ENCODE measurements at places on chromosomes 4 and X.

DNA sequence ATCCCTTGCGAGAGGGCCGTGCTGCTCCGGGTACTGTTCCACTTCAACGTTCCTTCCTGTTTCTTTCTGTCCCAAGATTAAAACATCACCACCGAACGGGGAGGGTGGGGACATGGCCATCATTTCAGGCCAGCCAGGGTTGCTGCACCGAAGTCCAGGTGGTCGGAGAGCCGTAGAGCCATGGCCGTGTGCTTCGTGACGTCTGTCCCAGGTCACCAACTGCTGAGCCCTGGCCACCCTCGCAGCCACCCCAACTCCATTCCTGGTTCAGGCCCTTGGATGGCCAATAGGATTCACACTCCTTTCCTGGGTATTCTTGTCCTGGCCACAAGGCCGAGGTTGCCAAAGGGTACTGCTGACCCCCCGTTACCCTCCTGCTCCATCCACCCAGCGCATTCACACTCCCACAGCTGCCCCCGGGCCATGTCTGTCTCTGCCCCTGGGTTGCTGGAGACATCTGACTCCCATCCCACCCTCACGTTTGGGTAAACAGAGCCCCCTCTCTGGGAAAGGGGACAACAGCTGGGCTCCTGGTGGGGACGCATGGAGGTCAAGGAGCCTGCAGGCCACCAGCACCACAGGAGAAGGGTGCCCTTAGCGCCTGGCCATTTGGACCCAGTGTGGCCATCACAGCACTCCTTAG is 103.2 kb downstream of the HMX1 start:
- no peak for DNase-seq

DNA sequence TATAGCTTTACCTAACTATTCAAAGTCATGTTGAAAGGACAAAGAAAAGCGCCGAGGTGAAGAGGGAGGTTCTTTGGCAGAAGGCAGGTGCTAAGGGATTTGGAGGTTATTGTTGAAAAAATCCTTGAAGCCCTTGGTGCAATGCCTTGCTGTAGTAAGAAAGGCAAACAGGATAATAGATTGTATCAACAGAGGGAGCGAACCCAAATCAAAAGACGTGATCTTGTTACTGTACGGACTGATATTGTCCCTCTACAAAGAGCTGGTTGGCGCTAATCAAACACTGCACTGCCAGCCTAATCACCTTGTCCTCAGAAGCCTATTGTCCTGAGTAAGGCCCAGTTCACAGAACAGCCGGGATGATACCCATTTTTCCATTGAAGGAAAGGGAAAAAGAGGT is 182.9 kb downstream of the ZIC3 start:
- DNase-seq: no peak

GRCh38 chr4:90181644-90182043 is 54.5 kb downstream of the CCSER1 start:
- no peak for DNase-seq

DNA sequence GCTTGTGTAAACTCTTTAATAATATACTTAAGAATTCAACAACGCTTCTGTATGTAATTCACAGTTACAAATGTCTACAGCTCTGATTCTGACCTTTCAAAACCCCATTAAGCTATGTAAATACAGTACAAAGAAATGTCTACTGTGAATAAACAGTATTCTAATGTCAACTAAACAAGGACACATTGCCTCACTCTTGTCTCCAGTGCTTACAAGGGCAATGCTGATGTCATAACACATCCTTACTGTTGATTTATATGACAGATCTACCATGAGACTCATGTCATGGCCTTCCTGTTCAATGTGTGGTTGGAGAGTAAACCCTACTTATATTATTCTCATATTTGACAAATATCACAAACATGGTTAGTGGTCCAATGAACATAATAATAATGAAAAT is 256.1 kb upstream of the ADGRL3 start:
- DNase-seq: no peak

DNA sequence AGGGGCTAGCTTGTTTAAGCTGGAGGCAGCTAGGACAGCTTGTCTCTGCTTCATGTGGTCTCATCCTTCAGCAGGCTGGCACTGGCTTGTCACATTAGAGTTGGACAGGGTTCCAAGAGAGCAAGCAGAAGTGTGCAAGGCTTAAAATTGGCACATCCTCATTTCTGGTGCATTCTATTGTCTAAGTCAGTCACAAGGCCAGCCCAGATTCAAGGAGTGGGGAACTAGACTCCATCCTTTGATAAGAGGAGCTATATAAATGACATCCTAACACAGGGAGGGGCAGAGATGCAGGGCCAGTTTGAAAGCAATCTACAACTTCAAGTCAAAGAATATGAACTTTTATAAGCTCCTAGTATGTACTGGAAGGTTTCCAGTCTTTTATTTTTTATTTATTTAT is 313.2 kb downstream of the PTTG2 start:
- no peak for DNase-seq

- peak; percentile 85 for DNase-seq
Measured at GRCh38 chr4:87038837-87039615, 104.2 kb downstream of the AFF1 start.

- DNase-seq: no peak
Measured at GRCh38 chrX:120485315-120485637, 16.2 kb upstream of the LAMP2 start.

GRCh38 chr4:108361886-108362285 is 193.2 kb upstream of the LEF1 start:
- no peak for DNase-seq

DNA sequence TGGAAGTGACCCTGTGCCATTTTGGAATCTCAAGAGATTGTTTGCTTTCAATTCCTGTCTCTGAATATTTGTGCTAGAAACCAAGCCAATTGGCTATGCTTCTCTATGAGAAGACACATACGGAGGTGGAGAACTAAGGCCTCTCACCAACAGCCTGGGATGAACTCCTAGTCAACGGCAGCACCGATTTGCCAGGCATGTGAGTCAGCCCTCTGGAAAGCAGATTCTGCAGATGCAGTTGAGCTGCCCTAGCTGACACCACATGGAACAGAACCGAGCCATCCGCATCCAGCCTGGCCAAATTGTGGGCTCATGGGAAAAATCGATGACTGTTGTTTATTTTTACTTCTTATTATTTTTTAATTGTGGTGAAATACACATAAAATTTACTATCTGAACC is 58.2 kb upstream of the WDFY3 start:
- no peak for DNase-seq

- DNase-seq: no peak
Measured at GRCh38 chr4:14833053-14833452, 169.2 kb upstream of the CPEB2 start.

- no peak for DNase-seq
Measured at GRCh38 chrX:70434914-70435586, 9.6 kb upstream of the DLG3 start.

DNA sequence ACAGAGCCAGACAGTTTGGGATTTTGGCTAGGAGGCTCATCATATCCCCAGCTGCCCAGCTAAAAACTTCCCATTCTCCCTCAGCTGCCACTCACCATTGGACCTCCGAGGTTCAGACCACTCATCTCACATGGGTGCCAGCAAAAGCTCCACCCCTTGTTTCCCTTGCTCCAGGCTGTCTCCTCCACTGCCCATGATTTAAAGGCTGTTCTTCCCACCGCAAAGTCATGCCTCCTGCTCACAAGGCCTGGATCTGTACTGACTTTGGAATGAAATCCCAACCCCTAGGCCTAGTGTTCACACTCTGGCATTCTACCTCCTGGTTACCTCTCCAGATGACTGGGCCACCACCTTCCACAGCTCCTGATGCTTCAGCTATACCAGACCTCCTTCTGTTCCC is 142.2 kb upstream of the EOLA2 start:
- DNase-seq: no peak

- DNase-seq: no peak
Measured at GRCh38 chr4:155787113-155787710, 28.4 kb downstream of the GUCY1B1 start.

DNA sequence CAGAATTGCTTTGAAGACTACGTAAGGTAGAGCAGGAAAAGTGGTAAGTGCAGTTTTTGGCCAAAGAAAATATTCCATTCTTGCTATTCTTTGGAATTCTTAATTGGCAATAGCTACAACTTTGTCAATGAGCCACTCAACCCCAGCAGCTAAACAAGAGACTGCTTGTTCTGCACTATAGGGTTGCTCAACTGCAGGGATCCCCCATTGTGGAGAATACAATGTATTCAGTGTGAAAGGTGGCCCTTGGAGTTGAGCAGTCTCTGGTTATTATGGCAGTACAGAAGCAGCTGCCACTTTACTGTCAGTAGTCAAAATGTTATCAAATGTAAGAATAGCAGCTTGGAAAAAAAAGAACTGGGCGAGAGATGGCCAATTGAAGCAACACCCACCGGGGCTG is 808.7 kb downstream of the CENPC start:
- no peak for DNase-seq

DNA sequence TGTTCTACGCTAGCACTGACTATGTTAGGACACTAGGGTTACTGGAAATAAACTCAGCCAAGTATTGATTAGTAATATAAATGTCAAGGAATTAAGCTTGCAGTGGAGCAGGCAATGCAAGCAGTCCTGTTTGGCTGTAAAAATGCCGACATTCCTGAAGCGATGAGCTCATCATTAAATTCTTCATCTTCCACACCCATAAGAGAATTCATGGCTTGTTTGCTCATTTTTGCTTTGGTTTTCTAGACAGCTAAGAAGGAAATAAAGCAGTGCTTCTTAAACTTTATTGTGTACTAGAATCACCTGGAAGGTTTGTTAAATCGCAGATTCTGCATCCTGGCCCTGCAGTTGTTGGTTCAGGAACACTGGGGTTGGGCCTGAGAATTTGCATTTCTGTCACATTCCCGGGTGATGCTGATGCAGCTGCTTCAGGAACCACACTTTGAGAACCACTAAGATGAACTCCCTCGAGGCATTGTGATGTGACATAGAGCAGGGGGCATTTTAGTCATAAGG is 17.8 kb downstream of the ANXA3 start:
- peak; percentile 38 for DNase-seq

DNA sequence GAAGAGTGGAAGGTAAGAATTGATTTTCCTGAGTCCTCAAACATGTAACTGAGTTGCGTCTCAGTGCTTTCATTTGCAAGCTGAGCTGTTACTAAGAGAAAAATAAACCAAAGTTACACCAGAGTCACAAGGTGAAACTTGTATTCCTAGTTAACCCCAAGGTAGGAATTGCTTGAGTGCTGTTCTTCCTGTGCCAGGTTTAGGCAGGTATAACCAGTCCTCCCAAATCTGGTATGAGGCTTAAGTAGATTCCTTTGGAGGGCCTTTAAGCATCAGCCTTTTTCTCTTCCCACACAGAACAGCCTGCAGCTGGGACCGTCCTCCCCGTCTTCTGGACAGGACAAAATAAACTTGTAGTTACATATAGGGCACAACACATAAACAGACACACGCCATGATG is 2.3 kb upstream of the BTC start:
- DNase-seq: no peak

DNA sequence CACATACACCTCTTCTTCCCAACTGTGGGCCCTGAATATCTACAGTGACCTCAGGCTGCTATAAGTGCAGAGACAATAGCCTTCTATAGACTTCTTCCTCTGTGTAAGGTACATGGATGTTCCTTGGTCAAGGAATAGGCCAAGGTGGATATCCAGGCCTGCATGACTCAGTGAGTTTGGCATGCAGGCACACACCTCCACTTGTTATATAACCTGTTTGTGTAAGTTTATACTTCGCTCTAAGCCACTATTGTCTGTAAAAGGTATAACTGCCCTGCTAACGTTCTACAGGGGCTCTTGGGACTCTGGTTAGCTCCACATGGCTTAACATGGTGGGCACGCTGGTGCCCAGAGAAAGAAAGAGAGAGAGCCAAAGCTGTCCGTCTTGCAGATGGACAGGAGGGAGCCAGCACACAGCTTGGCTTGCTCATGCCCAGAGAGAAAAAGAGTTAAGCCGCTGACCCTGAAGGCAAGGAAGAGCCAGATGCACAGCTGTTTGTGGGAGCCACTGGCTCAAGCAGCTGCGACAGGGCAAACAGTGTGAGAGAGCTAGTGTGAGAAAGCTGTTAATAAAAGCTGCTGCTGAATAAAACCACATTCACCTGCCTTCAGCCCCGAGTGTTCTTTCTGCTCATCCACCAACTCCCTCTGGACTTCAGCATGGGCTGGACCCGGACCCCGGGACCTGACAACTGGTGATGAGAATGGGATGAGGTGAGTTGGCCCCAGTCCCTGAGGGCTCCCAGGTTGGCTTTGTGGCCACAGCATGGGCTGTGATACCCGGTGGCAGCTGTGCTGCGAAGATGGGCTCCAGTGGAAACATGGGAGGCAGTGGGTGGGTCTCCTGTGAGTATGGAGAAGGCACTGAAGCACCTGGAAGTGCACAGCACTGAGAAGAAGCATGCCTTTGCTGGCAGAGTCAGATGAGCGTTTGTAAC is 44.5 kb upstream of the ZBTB33 start:
- DNase-seq: no peak

- peak; percentile 20 for DNase-seq
Measured at GRCh38 chr4:72701987-72702819, 133.2 kb upstream of the ADAMTS3 start.

DNA sequence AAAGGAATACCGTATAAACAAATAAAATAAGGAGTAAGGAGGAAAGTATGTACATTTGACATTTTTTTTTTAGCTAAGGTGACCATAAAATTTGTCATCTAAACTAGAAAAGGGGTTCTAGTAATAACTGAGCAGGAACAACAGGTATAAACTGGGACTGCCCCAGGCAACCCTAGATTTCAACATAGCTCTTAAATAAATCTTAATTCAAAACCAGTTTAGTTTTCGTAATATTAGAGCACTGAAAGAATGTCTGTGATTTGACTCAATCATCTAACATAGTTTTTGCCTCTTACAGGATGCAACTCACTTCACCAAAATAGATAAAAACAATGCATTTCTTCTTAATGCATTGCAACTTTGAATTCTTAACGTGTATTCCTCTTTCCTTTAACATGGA is 257.7 kb downstream of the ADAMTS3 start:
- no peak for DNase-seq

GRCh38 chr4:82780170-82780751 is 18.3 kb downstream of the SCD5 start:
- no peak for DNase-seq

GRCh38 chrX:2478546-2479419 is 22.0 kb downstream of the DHRSX start:
- DNase-seq: no peak

DNA sequence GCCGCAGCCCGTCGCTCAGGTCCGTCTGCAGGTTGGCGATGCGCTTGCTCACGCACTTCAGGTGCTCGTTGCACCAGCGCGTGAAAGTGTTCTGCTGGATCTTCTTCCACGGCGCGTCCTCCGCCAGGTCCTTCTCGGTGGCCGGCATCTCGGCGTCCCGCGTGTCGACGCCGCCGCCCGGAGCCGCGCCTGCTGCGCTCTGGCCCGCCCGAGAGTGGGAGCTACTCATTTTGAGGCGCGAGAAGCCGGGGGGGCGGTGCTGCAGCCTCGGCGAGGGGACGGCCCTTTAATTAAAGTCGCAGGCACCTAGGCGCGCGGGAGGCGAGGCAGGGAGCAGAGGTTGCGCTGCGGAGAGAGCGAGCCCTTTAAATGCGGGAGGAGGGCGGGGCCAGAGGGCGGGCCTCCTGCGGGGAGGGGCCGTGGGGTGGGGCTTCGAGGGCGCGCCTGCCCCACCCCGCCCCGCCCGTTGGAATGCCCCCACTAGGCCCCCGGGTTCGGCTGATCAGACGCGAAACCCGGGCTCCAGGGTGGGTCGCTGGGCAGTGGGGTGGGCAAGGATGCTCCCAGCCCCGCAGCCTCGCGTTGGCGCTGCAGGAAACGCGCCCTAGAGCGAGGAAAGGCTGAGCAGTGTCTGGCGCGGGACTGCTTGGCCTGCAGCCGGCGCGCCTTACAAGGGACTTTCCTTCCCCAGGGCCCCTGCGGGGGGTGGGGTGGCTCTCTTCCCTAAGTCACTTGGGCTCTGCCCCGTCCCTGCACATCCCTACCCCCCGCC is 3.2 kb downstream of the FLNA start:
- DNase-seq: peak; percentile 86
